ENCODE measurements at places on chromosomes 4 and X.

- no peak for DNase-seq
Measured at GRCh38 chrX:44906542-44906941, 33.6 kb downstream of the KDM6A start.

- no peak for DNase-seq
Measured at GRCh38 chrX:72107320-72107719, 24.4 kb downstream of the RTL5 start.

DNA sequence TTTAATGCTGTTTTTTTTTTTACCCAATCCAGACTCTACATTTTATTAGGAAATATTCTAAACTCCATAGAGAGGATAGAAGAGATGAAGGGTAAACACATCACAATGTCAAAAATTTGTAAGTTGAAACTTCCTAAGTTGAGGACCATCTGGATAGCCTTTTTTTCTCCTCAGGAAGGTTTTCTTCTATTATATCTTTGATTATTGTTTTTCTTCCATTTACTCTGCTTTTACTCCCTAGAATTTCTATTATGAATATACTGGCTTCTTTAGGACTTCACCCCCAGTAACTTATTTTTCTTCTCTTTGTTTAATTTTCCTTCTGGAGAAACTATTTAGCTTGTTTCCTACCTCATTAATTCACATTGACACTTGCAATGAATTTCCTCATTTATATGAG lies 71.2 kb upstream of the SLIT2 start:
- no peak for DNase-seq

- DNase-seq = no peak
Measured at GRCh38 chr4:55032788-55033187, 92.6 kb downstream of the KDR start.

DNA sequence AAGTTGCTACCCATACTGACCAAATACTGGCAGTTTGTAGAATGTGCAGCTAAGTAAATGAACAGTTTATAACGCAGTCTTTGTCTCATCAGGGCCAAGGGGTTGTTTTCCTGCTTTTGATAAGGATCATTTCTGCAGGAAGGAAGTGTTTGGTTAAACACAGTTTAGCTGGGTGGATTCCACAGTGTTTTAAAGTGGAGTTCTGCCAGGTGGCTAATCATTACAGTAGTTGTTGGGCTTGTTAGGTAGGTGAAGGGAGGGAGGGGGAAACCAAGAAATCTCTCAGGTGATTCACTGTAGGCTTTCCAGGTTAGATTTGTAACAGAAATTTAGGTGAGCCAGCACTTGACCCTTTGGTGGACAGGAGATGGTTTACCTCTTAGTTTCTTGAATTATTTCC lies 58.1 kb downstream of the FNIP2 start:
- DNase-seq = no peak

- peak; percentile 12 for DNase-seq
Measured at GRCh38 chr4:155491336-155492120, 114.8 kb upstream of the MAP9 start.

DNA sequence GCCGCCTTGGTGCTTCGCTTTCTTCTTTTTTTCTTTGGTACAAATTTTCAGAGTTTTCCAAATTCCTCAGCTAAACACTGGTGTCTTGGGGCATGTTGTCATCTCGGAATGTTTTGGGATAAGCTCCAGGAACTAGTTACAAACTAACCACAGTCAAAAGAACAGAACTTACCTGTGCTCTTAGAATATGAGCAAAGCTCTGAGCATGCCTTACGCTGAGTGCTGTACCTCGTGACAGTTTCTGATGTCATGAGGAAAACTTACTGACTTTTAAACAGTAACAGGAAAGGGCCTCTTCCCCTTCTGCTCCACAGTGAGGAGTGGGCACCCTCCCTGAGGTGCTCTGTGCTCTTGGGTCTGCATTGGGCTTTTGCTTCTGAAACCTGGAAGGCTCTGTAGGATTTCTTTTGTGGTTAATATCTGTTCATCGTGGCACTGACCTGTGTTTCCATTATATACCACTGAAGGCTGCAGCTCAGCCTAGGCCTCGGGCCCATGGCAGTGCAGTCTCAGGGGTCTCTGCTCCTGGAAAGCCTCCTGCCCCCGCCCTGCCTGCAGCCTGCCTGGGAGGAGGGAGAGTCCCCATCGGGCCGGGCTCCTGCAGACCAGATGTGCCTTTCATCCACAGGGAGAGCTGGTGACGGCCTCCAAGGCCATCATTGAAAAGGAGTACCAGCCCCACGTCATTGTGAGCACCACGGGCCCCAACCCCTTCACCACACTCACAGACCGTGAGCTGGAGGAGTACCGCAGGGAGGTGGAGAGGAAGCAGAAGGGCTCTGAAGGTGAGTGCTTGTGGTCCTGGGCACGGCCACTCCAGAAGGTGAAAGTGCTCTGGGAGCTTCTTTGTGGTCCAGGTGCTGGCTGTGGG lies 48.7 kb downstream of the NOP14 start:
- DNase-seq = peak; percentile 55

- no peak for DNase-seq
Measured at GRCh38 chrX:44225667-44226066, 117.8 kb downstream of the EFHC2 start.

DNA sequence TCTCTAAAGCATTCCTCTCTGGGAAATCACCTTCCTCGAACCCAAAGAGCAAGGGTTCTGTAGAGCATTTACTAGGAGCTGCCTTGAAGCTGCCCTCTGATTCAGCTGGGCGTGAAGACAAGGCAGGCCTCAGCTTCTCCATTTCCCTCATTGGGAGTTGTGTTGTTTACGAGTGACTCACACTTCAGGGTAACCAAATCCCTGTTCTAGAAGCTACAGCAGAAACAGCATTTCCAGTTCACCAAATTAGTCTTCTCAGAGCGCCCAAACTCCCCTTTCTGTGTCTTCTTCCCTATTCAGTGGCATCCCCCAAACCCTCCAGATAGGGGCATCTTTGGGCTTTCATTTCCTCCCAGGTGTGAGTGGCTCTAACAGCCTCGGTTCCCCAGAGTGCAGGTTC lies 863 bp upstream of the XPNPEP2 start:
- no peak for DNase-seq

DNA sequence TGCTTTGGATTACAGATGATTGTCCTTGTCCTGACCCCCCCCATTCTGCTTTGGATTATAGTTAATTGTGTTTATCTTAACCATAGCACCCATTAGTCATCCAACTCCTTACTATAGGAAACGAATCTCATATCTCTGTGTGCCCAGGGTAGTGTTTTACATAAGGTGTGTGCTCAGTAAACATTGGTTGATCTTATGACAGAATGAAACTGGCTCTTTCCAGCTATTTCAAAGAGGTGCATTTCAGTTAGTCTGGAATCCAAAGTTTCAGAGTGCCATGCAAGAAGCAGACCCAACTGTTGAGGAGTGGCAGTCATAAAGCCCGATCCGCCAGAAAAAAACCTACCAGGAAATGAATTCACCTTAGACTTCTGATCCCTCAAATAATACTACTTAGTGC lies 14.7 kb downstream of the TRIM2 start:
- no peak for DNase-seq

DNA sequence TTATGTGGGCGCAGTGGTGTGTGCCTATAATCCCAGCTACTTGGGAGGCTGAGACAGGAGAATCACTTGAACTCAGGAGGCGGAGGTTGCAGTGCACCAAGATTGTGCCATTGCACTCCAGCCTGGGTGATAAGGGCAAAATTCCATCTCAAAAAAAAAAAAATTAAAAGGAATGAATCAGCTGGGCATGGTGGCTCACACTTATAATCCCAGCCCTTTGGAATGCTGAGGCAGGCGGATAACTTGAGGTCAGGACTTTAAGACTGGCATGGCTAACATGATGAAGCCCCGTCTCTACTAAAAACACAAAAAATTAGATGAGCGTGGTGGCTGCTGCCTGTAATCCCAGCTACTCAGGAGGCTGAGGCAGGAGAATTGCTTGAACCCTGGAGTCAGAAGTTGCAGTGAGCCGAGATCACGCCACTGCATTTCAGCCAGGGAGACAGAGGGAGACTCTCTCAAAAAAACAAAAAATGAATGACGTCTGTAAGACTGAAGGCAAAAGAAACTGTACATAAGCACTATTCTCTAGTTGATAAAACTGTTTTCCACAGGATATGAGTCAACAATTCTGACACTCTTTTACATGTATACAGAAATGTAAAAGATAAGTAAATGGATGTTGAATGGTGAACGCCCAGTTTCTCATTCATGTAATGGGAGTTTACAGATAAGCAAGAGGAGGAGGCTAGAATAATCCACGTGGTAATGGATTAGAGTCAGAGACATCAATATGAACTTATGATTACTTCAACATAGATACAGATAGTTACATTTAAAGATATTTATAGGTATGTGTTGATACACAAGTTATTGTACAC lies 22.2 kb downstream of the CENPC start:
- no peak for DNase-seq

DNA sequence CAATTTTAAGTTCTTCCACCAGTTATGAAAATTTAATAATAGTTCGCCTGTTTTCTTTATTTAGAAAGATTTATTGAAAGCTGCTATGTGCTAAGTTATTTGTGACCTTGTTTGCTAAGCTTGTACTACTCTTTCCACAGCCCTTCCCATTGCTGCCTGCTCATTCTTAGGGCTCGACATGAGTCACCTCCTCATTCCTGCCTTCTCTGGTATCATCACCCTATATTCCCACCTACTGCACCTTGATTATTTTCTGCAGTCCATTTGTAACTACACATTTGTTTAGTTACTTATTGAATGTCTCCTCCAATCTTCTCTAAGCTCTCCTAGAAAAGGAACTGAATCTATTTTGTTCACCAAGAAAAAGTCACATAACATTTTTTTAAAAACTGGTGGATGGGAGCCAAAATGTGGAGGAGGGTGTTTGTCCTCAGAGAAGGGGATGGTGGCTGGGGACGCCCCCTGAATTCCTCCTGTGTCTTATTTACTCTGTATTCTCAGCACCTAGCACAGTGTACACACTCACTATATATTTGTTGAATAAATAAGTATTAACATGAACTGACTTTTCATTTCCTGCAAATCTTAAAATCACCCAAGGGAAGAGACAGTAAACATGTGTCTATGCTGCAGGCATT lies 3.7 kb upstream of the RAB9A start:
- no peak for DNase-seq

DNA sequence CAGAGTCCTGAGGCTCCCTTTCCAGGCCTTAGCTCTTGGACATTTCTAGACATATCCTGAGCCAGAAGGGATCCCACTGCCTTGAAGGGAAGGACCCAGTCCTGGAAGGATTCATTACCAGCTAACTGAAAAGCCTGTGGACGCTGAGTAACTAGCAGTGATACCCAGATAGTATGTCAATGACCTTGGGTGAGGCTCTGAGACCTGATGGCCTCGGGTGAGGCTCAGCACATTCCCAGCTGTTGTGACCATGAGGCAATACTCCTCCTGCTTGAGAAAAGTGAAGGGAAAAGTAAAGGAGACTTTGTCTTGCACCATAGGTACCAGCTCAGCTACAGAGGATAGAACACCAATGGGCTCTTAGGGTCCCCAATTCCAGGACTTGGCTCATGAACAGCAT lies 268.1 kb downstream of the DKK2 start:
- no peak for DNase-seq

- DNase-seq = no peak
Measured at GRCh38 chr4:1676605-1677525, 7.2 kb downstream of the FAM53A start.

GRCh38 chr4:170949084-170949483 lies 859.3 kb upstream of the AADAT start:
- no peak for DNase-seq

GRCh38 chrX:83260288-83260687 lies 247.8 kb upstream of the POU3F4 start:
- no peak for DNase-seq

GRCh38 chrX:8364369-8365141 lies 100.1 kb upstream of the VCX3B start:
- peak; percentile 8 for DNase-seq

GRCh38 chr4:67721315-67721769 lies 20.4 kb upstream of the UBA6 start:
- DNase-seq = no peak

DNA sequence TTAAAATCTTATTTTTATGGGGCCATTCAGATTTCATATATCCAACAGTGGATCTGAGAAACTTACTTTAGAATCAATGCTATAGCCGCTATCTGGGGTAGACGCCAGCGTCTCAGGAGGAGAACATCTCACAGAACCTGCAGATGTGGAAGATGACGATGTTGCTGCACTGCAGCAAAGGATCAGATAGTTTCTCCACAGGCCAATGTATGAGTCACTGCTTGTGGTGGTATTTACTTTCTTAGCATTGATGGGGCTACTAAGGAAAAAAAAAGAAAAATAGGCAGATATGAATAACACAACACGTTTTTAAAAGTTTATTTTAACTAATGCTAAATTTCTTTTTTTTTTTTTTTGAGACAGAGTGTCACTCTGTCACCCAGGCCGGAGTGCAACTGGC lies 85.9 kb downstream of the ZAR1 start:
- DNase-seq = no peak
